DMS79 treated with DMSO at 0.1 percent for 48 hours (cell line): ENCODE measurements at places on chromosomes 4 and X.

DNA sequence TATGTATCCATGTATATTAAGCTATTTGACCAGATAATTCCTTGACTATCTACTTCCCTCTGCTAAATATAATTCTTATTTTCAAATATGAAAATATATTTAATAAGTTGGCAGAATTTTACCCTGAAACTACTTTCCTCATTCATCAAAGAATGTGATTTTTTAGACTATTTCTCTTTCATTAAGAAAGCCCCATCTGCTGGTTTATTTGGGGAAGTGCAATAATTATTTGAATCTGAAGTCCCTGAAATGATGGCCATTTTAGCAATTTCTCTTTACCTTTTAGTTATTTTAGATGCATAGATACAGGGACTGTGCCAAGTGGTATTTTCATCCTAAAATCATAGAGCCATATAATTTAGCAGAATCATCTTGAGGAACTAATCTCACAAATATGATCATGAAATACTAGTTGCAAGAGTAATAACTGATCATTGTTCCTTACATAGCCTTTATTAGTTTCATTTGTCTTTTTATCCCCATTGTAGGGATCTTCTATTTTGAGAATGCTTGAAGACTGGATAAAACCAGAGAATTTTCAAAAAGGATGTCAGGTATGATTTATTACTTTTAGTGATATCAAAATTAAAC is 39.0 kb downstream of the ENPEP start:
- no peak for DNase-seq

GRCh38 chrX:96576368-96576767 is 108.3 kb upstream of the DIAPH2 start:
- DNase-seq, result no peak

DNA sequence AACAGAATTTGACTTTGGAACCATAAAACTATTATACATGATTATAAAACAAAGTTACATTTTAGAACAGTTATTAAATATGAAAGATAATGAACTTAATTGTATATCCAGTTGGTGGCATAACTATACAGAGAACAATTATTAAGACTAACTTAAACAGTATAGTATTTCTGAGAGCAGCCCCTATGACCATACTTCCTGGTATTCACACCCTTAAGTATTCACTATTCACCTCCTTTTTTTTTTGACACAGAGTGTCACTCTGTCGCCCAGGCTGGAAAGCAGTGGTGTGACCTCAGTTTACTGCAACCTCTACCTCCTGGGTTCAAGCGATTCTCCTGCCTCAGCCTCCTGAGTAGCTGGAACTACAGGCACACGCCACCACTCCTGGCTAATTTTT is 74.5 kb downstream of the FRYL start:
- no peak for DNase-seq

- peak; percentile 24 for DNase-seq
These were observed 215.8 kb upstream of the LEF1 start for GRCh38 chr4:108384544-108384943.

- DNase-seq, result no peak
These were observed 70.5 kb downstream of the AFF1 start for GRCh38 chr4:87005369-87005689.

DNA sequence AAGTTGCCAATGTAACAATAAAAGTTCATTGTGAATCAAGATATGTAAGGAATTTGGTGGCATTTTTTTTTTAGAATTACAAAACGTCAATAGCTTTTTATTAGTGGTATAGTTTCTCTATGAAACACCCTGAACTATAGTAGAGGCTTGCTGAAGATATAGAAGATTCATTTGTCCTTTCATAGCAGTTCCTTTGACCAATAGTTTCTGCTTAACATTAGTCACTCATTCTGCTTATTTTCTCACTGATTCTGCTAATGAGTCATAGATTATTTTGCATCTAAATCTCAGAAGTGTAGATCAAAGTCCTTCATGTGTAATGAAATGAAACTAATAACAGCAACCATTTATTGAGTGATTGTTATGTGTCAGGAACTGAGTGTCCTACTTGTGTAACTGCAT is 205.0 kb upstream of the TET2 start:
- no peak for DNase-seq

DNA sequence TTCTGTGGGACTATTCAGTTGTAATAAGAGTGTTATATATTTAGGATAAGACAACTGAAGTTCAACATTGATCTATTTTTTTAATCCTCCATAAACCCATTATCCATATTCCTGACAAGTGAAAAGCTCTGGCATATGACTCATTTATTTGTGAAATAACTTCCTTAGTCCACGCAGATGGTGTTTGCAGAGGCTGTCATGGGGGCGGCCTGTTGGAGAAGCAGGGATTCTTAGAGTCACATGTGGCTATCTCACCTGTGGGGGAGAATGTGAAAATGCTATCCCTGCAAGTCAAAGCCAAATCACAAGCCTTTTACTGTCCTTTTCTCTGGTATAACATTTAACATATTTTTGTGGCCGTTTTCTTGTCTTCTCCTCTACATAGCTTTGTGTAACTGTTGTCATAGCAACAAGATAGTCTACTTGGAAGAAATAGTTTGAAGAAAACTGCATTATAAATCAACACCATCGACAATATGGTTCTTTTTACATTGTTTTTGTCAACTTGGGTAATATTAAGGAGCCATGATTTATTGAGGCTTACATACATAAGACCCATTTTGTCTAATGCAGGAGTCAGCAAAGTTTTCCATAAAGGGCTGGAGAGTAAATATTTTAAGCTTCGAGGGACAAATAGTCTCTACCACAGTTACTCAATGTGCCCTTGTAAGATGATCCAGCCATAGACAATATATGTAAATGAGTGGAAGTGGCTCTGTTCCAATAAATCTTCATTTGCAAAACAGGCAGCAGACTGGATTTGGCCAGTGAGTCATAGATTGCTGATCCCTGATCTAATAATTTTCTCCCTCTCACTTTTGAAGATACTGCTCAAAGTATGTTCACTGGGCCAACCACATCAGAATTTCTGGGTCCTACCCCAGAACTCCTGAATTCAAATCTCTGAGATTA is 395.0 kb downstream of the DTHD1 start:
- no peak for DNase-seq

GRCh38 chr4:23878246-23878891 is 11.5 kb downstream of the PPARGC1A start:
- no peak for DNase-seq

DNA sequence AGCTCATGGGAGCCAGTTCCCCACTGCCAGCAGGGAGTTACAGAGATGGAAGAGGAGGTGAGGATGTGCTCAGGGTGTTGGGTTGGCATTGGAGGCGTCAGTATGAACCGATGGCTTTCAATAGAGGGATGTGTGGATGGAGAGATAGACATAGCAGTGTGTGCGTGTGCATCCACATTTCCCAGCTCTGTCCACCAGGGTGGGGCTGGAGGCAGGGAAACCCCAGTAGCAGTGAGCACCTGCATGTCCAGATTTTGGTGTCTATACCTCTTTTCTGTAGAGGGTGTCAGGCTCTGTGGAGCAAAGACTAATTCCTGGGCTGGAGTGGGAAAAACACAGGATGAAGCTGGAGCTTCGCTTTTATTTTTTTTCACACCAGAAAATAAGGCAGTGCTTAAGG is 37.2 kb upstream of the HGFAC start:
- DNase-seq, result no peak

DNA sequence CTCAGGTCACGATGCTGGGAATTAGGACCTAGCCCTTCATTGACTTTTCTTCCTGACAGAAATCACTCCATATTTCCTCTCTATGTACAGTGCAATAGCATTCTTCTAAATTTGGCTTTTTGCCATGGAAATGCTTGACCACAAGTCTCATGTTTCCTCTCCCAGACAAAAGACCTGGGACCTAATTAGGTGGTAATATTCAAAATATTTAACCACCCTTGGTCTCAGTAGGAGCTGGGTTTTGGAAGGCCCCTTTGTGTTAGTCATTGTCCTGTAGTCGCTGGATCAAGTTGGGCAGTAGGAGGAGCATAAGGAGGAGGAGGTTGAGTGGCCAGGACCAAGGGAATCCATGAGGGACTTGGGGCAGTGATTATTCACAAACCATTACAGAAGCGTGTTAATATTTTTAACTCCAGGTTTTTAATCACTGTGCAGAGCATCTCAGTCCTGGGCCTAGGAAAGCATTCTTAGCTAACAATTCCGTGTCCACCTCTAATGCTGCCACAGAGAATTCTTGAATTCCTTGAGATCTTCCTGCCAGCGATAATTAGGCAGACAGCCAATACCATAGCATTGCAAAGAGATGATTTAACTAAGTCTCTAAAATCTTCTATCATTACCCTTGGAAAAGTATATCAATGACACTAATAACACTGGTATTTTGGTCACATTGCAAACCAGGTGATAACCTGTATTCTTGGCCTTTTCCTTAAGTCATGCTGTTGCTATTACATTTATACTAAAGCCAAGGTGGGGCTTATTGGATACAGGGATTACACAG is 25.0 kb upstream of the SHROOM4 start:
- no peak for DNase-seq

DNA sequence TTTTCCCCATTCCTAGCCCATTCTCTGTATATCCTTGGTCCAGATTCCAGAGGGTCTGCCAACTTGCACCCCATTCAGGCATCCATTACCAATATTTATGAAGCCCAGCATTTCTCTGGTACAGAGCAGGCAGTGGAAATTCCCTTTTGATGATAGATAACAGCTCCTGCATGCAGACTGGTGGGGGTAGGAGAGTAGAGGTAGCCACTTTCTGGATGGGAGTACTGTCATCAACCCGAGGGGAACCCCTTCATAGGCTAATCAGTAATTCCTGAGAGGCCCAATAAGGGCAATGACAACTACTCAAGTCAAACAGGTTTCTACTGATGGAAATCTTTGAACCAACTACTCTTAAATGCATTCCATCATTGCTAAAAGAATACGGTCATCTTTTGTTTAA is 63.7 kb downstream of the COL25A1 start:
- no peak for DNase-seq

DNA sequence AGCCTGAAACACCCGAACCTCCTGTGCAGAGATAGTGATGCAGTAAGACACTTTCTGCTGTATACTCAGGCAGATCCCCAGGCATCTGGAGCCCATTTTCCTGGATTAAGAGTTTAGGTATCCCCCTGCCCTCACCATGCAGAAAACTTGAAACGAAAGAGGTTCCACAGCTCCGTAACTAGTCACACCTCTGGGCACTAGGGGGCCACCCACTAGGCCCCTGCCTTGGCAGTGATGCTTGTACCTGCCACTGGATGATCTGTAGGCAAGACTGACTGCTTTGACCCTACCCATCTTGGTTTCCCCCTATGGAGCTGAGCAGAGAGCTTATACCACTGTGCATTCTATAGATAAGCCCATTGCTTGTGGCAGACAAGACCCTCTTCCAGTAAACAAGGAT is 940.6 kb downstream of the PCDH19 start:
- DNase-seq, result no peak

DNA sequence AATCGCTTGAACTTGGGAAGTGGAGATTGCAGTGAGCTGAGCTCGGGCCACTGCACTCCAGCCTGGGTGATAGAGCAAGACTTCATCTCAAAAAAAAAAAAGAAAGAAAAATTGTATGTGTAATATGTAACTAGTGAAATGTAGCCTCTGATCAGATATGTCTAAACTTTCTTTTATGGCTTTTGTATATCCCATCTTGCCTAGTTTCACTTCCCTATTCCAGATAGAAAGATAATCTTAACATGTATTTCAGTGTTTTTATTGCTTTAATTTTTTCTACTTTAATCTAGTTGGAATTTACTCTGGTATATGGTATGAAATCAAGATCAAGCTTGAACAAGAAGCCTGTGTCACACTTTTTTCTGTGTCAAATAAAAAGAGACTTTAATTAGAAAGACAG is 1.9 kb upstream of the ZNF41 start:
- DNase-seq, result no peak

GRCh38 chrX:132169554-132169953 is 41.7 kb upstream of the FRMD7 start:
- no peak for DNase-seq

DNA sequence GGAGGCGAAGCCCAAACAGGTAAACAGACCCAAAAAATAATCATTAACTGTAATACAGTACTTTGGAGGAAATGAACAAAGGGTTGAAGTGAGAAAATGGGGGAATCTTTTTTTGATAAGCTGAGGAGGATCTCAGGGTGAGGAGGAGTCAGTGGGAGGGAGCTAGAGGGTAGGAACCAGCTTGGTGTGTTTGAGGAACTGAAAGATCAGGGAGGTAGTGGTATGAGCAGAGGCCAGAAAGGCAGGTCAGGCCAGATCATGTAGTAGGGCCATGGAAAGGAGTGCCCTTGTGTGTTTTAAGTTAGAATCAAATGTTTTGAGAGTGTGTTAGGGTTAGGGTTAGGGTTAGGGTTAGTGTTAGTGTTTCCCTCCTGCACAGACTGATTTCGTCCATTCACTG is 48.8 kb downstream of the PPP2R2C start:
- no peak for DNase-seq
